Airway epithelial cell (primary cell): ENCODE measurements at places on chromosomes 4 and X. TPM values are rescaled to one million over a fixed set of nuclear protein-coding genes. Genes with fewer than 3 reads are reported as not detected.

SPATA4 gene
- not detected in 2 replicates for total RNA-seq

EGF gene
- 0.14 and 0.28 TPM in 2 replicates for total RNA-seq

DSPP gene
- not detected in 2 replicates for total RNA-seq

GLRA2 gene
- total RNA-seq: not detected in 2 replicates

GPAT3 gene
- total RNA-seq: 1.2 and 1.8 TPM in 2 replicates

NSDHL gene
- total RNA-seq: 45.0 and 52.3 TPM in 2 replicates

GIMD1 gene
- not detected in 2 replicates for total RNA-seq

EDA2R gene
- total RNA-seq: 0.60 and 1.7 TPM in 2 replicates

C4orf36 gene
- 1.1 and 3.5 TPM in 2 replicates for total RNA-seq

FSTL5 gene
- total RNA-seq: under 0.01 TPM in 1 of 2 replicates, not detected in the other

IL13RA2 gene
- total RNA-seq: 0.28 and 0.65 TPM in 2 replicates

NSUN7 gene
- 1.0 and 1.5 TPM in 2 replicates for total RNA-seq

ZCCHC18 gene
- total RNA-seq: not detected in 2 replicates

FMR1NB gene
- not detected in 2 replicates for total RNA-seq

SH3RF1 gene
- 12.8 and 17.2 TPM in 2 replicates for total RNA-seq

PAGE2B gene
- not detected in 2 replicates for total RNA-seq

FGFR3 gene
- total RNA-seq: 120 TPM in 2 replicates

USP38 gene
- 13.1 and 16.9 TPM in 2 replicates for total RNA-seq

ANAPC10 gene
- 20.7 and 22.7 TPM in 2 replicates for total RNA-seq

ARSJ gene
- 20.2 and 24.3 TPM in 2 replicates for total RNA-seq

GNRHR gene
- 0.07 TPM in 1 of 2 replicates, not detected in the other for total RNA-seq

WDFY3 gene
- total RNA-seq: 16.4 and 30.5 TPM in 2 replicates

LGI2 gene
- not detected in 2 replicates for total RNA-seq

EREG gene
- 21.3 and 33.1 TPM in 2 replicates for total RNA-seq

USP51 gene
- 0.09 and 0.42 TPM in 2 replicates for total RNA-seq

HPSE gene
- 5.1 and 7.3 TPM in 2 replicates for total RNA-seq

RS1 gene
- total RNA-seq: not detected in 2 replicates

TLR6 gene
- 0.92 and 1.6 TPM in 2 replicates for total RNA-seq
